ENCODE measurements at places on chromosomes 16 and 17.

- no peak for DNase-seq
- no peaks in the 10 kb centered on the region for H3K4me1 ChIP-seq
- H3K27ac ChIP-seq, result no peak overlapping the region
- H3K36me3 ChIP-seq, result no peaks in the 10 kb centered on the region
- H3K4me3 ChIP-seq, result no peak overlapping the region
Observed at GRCh38 chr17:11388054-11388453, 147.0 kb downstream of the SHISA6 start.

GRCh38 chr16:67301080-67301782, 21.9 kb downstream of the PLEKHG4 start:
- no peak overlapping the region for H3K4me3 ChIP-seq
- H3K27me3 ChIP-seq, result no peaks in the 10 kb centered on the region
- peaks cover 9% of the 10 kb centered on the region for H3K4me1 ChIP-seq
- H3K36me3 ChIP-seq, result no peaks in the 10 kb centered on the region

DNA sequence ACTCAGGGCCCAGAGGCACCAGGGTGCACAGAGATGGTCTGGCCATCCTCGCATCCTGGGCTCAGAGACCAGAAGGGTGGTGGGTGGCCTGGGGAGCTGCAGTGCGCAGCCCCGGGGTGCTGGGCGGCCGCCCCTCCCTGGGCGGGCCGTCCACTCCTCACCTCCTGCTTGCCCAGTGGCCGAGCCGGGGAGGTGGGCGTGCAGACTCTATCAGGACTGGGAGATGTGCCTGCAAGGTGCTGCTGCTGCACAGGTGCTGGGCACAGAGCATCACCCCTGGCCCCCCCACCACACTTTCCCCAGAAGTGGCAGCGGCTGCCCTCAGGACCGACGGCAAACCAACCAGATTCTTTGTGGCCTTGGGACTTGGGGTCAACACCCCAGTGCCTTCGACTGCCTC, at the start of gene SCN4A:
TSS of gene SCN4A (minus strand) at position 123 of the 400 bp plus-strand sequence. CDS start at position 46, 77 bp downstream.
- no peak within 1 kb of the TSS for H3K4me3 ChIP-seq
- no peak within 1 kb of the TSS for H3K27ac ChIP-seq
- H3K4me1 ChIP-seq, result peaks cover 8% of the 10 kb centered on the region
- H3K27me3 ChIP-seq, result no peaks in the 10 kb centered on the region
- no peaks in the 10 kb centered on the region for H3K36me3 ChIP-seq
- no peak for DNase-seq

GRCh38 chr16:53950677-53951076, 246.7 kb downstream of the FTO start:
- no peaks in the 10 kb centered on the region for H3K4me1 ChIP-seq
- no peak overlapping the region for H3K27ac ChIP-seq

DNA sequence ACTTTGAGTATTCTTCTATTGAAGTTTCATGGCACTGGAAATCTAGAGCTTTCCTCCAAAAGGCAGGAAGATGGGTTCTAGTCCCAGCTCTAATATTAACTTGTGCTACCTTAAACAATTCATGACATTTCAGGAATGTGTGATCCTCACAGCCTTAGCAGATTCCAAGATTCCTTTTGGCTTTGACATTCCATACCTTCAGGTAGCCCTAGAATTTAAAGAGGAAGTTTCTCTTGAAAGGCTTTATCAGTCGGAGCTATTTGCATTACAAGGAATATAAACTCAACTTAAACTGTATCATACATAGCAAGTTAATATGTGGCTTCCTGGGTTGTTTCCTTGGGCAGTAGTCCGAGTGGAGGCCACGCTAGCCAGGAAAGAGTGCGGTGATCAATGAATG, 330.0 kb downstream of the SHISA9 start:
- no peaks in the 10 kb centered on the region for H3K27me3 ChIP-seq
- no peak for DNase-seq
- no peak overlapping the region for H3K27ac ChIP-seq
- H3K4me3 ChIP-seq, result no peak overlapping the region
- H3K36me3 ChIP-seq, result no peaks in the 10 kb centered on the region

DNA sequence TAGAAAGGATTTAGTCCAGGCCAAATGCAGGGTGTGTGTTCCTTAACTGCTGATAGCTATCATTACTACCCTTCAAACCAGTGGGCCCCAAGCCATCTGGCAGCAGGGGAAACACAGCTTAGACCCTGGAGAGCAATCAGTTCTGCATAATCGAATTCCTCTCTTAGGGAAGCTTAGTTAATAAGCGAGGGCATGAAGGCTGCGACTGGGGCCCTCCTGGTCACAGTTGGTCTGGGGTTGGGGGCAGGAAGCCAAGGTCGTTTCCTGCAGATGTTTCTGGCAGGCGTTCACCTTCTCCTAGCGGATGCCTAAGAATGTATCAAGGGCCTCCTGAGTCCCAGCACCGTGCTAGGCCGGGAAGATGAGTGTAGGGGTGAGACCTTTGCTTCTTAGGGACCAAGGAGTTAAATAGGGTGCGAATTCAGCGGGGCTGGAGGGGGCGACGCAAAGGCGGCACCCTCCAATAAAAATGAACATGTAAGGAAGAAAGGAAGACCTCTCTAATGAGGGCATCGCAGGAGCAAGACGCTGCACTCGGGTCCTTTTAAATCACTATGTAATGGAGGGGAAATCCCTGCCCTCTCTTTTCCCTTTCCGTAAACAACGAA, 16.5 kb upstream of the EEF2K start:
- peak overlapping the region; percentile 80 for H3K4me3 ChIP-seq
- peak overlapping the region; percentile 94 for H3K27ac ChIP-seq

DNA sequence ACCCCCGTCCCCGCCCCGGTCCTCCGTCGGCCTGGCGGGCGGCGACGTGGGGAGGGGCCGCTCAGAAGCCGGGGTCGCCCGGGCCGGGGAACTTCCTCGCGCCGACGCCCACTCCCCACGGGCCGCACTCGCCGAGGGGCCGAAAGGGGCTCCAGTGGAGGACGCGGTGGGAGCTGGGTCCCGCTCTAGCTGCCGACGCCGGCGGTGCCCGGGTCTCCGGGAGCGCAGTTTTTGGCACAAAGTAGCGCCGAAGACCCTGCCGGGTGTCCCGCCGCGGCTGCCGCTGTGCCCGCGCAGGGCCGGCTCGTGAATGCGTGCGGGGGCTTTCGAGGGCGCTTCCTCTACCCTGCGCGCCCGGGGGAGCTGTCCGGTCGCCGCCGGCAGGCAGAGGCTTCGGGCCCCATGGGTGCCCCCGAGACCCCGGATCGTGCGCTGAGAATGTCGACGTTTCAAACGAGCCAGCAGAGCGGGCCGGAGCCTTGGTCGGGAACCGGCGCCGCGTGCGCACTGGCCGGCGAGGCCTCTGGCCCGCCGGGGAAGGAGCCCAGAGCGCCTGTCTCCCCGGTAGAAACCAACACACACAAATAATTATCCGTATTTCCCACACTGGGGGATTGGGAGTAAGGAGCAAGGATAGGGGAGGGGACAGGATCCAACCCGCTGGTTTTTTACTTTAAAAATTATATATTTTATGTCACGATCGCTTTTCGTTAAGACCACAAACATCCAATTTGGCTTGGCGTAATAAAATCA, 46.6 kb upstream of the SLC38A10 start:
- no peaks in the 10 kb centered on the region for H3K27me3 ChIP-seq
- peaks cover 3% of the 10 kb centered on the region for H3K36me3 ChIP-seq
- H3K4me1 ChIP-seq, result peaks cover 25% of the 10 kb centered on the region
- peak overlapping the region; percentile 94 for H3K27ac ChIP-seq

- no peak for DNase-seq
- no peak overlapping the region for H3K27ac ChIP-seq
- H3K27me3 ChIP-seq, result peaks cover 4% of the 10 kb centered on the region
- H3K4me1 ChIP-seq, result no peaks in the 10 kb centered on the region
Observed at GRCh38 chr16:81883235-81883634, 104.1 kb downstream of the PLCG2 start.

GRCh38 chr17:10463402-10463801, 6.0 kb downstream of the MYH4 start:
- no peaks in the 10 kb centered on the region for H3K27me3 ChIP-seq
- no peak overlapping the region for H3K27ac ChIP-seq
- DNase-seq, result no peak
- no peaks in the 10 kb centered on the region for H3K36me3 ChIP-seq
- no peak overlapping the region for H3K4me3 ChIP-seq

- H3K36me3 ChIP-seq, result no peaks in the 10 kb centered on the region
- H3K4me3 ChIP-seq, result peak overlapping the region; percentile 57
- H3K27ac ChIP-seq, result peak overlapping the region; percentile 97
- peak; percentile 89 for DNase-seq
- no peaks in the 10 kb centered on the region for H3K27me3 ChIP-seq
Observed at GRCh38 chr17:40323391-40324381, 14.7 kb downstream of the RARA start.

DNA sequence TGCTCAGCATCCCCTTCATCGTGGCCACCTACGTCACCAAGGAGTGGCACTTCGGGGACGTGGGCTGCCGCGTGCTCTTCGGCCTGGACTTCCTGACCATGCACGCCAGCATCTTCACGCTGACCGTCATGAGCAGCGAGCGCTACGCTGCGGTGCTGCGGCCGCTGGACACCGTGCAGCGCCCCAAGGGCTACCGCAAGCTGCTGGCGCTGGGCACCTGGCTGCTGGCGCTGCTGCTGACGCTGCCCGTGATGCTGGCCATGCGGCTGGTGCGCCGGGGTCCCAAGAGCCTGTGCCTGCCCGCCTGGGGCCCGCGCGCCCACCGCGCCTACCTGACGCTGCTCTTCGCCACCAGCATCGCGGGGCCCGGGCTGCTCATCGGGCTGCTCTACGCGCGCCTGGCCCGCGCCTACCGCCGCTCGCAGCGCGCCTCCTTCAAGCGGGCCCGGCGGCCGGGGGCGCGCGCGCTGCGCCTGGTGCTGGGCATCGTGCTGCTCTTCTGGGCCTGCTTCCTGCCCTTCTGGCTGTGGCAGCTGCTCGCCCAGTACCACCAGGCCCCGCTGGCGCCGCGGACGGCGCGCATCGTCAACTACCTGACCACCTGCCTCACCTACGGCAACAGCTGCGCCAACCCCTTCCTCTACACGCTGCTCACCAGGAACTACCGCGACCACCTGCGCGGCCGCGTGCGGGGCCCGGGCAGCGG, 3.2 kb downstream of the UTS2R start:
- no peak overlapping the region for H3K27ac ChIP-seq
- H3K4me3 ChIP-seq, result no peak overlapping the region
- peaks cover 78% of the 10 kb centered on the region for H3K27me3 ChIP-seq
- DNase-seq, result no peak
- H3K36me3 ChIP-seq, result no peaks in the 10 kb centered on the region

DNA sequence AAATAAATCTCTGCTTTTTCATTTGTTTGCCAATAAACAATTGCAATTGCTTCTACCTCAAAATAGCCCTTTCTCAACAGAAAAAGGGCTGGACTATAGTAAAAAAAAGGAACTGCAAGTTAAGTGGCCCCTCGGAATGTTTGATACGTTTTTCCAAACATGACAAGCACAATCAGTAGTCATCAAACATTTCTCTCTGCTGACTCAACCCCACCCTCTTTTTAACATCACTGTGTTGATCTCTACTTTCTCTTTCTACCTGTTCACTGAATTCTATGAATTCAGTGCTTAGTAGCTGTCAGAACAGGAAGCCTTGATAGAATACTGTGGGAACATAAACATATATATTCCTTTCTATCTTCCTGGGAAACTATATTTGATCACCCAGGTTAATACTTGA, 116.5 kb upstream of the AXIN2 start:
- H3K4me1 ChIP-seq, result no peaks in the 10 kb centered on the region
- H3K36me3 ChIP-seq, result no peaks in the 10 kb centered on the region
- DNase-seq, result no peak
- no peak overlapping the region for H3K4me3 ChIP-seq

DNA sequence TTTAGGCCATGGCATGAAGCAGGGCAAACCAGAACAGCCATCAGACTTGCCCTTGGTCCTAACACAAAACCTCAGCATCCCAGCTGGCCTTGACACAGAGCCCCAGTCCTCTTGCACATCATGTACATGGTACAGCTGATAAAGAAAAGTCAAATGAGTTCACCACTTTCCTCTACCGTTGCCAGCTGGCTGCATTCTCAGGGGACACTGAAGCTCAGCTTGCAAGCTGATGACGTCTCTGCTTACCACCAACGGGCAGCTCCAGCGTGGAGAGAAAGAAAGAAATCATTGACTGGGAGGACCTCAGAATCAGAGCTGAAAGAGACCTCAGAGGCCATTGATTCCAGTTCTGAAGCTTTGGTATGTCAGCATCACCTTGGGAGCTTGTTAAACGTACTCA, 80.7 kb upstream of the CES5A start:
- H3K36me3 ChIP-seq, result no peaks in the 10 kb centered on the region
- peak; percentile 50 for DNase-seq
- peaks cover 5% of the 10 kb centered on the region for H3K4me1 ChIP-seq
- H3K27me3 ChIP-seq, result no peaks in the 10 kb centered on the region
- H3K27ac ChIP-seq, result peak overlapping the region; percentile 48
- H3K4me3 ChIP-seq, result no peak overlapping the region

GRCh38 chr17:67246653-67247415, 1.8 kb upstream of the HELZ start:
- H3K27ac ChIP-seq, result no peak overlapping the region
- peaks cover 30% of the 10 kb centered on the region for H3K4me1 ChIP-seq
- H3K4me3 ChIP-seq, result peak overlapping the region; percentile 99
- no peak for DNase-seq
- H3K27me3 ChIP-seq, result no peaks in the 10 kb centered on the region

GRCh38 chr17:27888945-27889344, 4.2 kb downstream of the LYRM9 start:
- no peaks in the 10 kb centered on the region for H3K27me3 ChIP-seq
- H3K4me1 ChIP-seq, result peaks cover 20% of the 10 kb centered on the region
- no peak for DNase-seq
- H3K27ac ChIP-seq, result no peak overlapping the region

GRCh38 chr17:48477221-48477620, 47.2 kb upstream of the SKAP1 start:
- H3K36me3 ChIP-seq, result no peaks in the 10 kb centered on the region
- H3K27me3 ChIP-seq, result peaks cover 41% of the 10 kb centered on the region
- DNase-seq, result no peak
- no peak overlapping the region for H3K27ac ChIP-seq

DNA sequence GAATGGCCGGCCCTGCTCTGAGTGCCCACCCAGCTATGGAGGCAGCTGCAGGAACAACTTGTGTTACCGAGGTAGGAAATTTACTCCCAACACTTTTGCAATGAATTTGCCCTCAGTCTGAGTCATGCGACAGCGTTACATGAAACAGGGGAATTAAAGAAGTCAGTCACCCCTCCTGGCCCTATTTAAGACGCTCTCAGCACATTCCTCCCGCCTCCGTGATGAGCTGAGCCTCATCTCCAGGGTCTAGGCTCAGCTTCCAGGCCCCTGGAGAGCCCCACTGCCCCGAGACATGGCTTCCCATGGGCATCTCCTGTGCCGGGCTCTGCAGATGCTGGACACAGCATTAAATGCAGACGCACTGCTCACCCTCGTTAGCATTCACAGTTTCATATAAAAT, 35.0 kb downstream of the CRISPLD2 start:
- no peak for DNase-seq
- H3K4me1 ChIP-seq, result no peaks in the 10 kb centered on the region
- no peak overlapping the region for H3K27ac ChIP-seq
- no peak overlapping the region for H3K4me3 ChIP-seq
- H3K36me3 ChIP-seq, result peaks cover 57% of the 10 kb centered on the region
- H3K27me3 ChIP-seq, result no peaks in the 10 kb centered on the region

Data from heart left ventricle (tissue), 16 donors.